ENCODE measurements at places on chromosomes 1 and 21. TPM values are rescaled to one million over a fixed set of nuclear protein-coding genes. Genes with fewer than 3 reads are reported as not detected.

DNA sequence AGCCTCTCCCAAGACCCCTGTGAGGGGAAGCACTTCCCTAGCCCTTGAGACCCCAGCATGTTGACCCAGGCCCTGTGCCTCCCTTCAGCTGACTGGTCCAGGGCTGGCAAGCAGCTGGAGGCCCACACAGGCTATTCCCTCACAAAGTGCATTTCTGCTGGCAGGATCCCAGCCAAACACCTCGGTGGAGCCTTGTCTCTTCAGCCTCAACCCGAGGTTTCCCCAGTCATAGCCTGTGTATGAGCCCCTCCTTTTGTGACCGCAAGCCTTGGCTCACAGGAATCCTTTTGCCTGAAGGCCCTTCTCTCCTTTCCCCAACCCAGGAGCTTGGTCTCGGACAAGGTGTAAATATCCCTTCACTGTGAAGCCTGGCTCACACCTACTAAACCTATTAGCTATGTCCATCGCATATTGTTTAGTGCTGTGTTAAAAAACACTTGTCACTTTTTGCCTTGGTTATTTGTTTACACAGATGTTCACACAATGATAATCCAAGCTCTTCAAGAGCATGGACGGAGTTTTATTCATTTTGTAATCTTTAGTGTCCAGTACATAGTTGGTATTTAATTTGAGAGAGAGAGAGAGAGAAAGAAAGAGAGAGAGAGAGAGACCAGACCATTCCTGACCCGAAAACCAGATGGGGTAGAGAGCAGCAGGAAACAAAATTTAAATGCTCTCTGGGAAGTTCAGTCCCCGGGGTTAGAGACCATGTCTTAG lies 8.5 kb upstream of the CD247 start:
- DNase-seq, result no peak

DNA sequence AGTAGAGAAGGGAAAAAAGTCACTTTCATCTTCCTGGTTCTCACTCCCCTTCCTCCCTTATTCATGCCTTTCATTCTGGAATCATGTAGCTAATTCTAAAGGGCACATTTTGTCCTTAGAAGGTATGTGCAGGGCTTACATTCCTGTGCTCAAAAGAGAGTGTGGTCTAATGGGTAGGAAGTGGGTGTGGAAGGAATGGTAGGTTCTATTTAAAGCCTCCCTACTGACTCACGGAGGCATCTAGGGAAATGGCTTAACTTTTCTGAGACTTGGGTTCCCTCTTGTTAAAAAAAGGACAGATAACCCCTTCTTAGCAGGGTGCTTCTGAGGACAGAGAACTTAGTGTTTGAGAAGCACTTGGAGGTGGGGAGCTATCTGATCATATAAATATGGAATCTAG lies 249.3 kb upstream of the DUSP10 start:
- DNase-seq, result no peak

GRCh38 chr21:40850071-40850470 lies 3.1 kb upstream of the DSCAM start:
- no peak for DNase-seq

DNA sequence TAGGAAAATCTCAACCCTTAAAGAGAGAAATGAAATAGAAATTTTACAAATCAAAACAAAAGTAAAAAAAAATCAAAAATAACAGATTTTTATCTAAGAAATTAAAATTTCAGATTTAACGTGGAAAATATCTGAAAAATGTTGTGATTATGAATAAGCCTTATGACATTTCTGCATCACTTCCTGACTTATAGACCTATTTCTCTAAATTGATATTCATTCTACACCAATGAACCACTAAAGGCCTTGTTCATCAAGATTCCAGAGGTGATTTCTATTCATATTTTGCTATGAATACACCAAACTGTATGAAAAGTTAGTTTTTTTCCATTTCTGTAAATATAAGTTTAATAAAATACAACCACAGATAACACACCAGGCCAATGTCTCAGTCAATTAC lies 261.5 kb downstream of the SMYD3 start:
- no peak for DNase-seq

DNA sequence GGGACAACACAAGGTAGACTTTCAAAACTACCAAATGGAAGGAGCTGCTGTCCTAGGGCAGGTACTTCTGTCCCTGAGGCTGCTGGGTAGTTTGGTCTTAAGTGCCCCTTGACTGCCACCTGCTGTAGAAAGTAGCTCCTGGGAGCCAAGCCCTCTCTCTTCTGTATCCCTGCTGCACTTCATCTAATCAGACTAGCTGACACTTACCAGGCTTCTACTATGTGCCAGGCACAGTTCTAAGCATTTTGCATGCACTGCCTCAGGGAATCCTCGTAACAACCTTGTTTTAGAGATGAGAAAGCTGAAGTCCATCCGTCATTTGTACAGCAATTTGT lies 15.9 kb upstream of the SRSF4 start:
- DNase-seq, result no peak

GRCh38 chr1:44222397-44223186 lies 9.3 kb downstream of the DMAP1 start:
- DNase-seq, result no peak

DNA sequence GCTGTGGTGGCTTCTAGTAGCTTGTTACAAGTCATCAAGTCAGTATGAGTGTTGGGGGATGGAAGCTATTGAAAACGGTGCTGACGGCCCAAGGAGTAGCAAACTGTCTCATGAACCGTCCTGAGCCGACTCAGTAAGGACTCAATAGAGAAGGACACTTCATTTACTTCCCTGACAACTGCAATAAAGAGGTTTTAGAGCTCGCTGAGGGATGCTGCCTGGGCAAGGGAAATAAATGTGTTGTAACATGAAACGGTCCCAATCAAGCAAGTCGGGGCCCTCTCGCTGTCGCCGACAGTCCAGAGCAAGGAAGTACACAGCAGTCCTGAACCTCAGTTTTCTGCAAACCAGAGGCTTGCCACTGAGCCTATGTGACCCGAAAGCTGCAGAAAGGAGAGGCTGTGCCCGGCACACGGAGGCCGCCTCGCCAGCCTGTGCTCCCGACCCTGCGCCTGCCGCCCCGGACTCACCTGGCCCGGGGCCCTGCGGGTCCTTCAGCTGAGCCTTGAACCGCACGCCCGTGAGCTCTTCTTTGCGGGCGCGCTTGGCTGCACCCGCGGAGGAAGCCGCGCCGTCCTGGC lies 423 bp downstream of the URB1 start:
- no peak for DNase-seq

DNA sequence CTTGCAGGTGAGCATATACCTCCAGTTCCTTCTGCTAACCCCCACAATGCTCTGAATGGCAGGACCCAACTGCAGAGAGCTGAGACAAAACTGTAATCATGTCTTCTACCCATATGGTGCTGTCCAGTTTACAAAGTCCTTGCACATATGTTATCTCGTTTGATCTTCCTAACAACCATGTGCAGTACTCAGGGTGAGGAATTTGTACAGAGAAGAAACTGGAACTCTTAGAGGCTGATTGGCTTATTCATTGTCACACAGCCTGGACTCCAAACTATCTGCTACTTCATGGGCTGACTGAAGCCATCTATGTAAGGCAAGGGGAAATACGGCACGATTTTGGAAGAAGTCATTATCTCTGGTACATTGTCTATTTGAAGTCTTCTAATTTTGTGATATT lies 191.1 kb downstream of the TNR start:
- no peak for DNase-seq

DNA sequence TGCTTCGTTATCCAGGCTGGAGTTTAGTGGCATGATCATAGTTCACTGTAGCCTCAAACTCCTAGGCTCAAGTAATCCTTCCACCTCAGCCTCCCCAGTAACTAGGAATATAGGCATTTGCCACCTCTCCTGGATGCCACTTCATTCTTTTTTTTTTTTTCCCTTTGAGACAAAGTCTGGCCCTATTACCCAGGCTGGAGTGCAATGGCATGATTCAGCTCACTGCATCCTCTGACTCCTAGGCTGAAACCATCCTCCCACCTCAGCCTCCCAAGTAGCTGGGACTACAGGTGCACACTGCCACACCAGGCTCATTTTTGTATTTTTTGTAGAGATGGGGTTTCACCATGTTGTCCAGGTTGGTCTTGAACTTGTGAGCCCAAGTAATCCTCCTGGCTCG lies 19.3 kb downstream of the OSBPL9 start:
- no peak for DNase-seq

DNA sequence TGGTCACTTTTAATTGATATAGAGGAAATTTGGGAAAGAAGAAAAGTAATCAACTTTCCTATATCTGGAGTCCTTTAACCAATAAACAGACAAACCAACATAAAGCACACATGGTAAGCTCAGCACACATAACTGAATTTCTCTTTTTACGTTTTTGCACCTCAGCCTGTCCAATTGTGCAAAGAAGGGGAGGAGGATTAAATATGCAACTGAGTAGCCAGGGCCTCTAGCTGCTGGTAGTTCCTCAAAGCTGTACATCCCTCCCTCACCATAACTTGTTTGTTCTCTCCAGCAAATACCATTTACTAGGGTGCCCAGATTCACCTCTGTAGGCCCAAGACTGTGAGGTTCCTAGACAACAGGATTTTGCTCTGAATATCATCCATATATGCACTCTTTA lies 25.4 kb downstream of the ST6GALNAC5 start:
- DNase-seq, result no peak

- no peak for DNase-seq
Observed at GRCh38 chr1:27153549-27153886, 1.4 kb downstream of the SLC9A1 start.

- no peak for DNase-seq
Observed at GRCh38 chr21:38333301-38334272, 76.8 kb downstream of the KCNJ15 start.

DNA sequence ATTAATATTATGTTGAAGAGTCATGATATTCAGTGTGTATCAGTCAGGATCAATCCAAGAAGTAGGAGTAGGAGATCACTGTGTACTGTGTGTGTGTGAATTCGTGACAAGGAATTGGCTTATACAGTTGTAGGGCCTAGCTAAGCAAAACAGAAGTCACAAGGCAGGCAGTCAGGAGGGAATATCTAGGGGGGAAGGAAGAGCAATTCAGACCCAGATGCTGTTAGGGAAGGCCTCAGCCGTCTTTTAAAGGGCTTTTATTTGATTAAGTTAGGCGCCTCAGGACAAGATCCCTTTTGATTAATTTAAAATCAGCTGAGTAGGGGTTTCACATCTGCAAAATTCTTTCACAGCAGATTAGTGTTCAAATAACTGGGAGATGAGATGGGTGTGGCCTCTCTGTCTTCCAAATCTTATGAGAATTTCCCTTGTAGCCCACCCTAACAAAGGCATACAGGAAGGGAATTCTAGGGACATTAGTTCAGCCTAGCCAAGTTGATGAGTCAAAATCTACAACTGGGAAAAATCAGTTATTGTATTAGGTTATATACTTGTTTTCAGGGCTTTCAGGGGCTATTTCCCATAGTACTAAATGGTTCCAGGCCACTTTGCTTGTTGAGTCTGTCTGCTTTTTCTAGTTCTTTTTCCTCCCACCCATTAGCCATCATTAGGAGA lies 47.4 kb downstream of the ALG6 start:
- no peak for DNase-seq

- DNase-seq, result no peak
Observed at GRCh38 chr1:193438312-193438711, 251.9 kb upstream of the B3GALT2 start.

DNA sequence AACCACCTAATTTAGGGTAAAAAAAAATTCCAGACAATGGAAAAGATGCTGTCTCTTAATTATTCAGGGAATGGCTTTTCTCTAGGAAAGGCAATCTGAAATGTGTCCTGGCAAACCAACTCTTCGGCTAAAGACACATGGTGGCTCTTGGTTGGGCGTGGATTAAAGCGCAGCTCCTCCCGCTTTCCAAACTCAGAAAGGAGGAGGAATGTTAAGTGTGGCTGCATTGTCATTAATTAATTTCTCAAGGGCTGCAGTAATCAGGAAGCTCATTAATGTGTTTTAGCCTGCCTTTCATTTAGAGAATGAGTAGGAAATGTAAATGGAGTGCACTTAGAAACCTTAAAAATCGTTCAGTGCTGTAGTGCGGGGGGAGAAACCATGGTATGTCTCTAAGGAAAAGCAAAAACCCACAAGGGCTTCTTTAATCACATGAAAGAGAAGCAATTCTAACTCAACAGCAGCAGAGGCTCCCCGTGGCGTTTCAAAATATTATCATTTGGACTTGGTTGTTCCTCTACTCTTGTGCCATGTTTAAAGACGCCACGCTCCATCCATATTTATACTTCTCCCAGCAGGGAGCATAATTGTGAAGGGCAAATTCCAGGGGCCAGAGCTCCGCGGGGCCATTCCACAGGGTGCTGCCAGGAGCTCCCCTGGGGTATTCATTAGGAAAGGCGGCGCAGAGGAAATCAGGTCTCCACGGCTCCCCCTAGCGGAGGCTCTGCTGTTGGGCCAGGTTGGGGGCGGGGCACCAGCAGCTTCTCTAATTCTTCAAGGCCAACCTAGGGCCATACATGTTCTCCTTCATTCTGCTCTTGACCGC lies 91.9 kb upstream of the SSX2IP start:
- DNase-seq, result peak; percentile 60

DNA sequence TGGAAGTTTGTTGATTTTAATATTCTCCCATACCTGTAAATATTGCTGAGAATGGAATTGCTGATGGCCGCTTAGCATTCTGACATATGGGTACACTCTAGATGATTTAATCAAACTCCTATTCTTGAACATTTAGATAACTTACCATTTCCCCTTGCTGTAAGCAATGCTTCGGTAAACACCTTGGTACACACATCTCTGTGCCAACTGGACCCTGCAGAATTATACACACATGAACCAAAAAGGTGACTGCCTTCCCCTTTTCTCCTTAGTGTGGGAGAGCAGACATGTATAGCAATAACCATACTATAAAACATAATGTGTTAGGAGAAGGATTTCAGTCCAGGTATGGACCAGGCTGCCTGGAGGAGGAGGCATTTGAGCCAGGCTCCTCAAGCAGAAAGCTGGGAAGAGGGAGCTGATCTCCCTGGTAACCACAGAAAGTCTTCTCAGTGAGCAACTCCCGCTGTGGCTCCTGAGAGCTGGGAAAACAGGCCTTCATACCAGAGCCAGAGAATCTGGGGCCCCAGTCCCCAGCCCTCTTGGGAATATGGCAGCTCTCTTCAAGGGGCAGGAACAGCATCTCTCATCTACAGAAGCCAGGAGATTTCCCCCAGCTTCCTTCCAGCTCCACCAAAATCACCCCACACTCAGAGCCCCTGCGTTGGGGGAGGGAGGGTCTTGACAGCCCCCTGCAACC lies 33.9 kb upstream of the CSF1 start:
- DNase-seq, result no peak

The NCSTN gene
- total RNA-seq, result 118 TPM

The KLHDC8A gene
- total RNA-seq, result not detected

The PERM1 gene
- not detected for total RNA-seq

The TNFRSF9 gene
- 2.2 TPM for total RNA-seq

The ELAPOR1 gene
- total RNA-seq, result 0.38 TPM

The LCE1D gene
- not detected for total RNA-seq
